ENCODE measurements at places on chromosomes 4 and X.

GRCh38 chr4:40275065-40275730 lies 59.9 kb upstream of the CHRNA9 start:
- DNase-seq, result no peak

DNA sequence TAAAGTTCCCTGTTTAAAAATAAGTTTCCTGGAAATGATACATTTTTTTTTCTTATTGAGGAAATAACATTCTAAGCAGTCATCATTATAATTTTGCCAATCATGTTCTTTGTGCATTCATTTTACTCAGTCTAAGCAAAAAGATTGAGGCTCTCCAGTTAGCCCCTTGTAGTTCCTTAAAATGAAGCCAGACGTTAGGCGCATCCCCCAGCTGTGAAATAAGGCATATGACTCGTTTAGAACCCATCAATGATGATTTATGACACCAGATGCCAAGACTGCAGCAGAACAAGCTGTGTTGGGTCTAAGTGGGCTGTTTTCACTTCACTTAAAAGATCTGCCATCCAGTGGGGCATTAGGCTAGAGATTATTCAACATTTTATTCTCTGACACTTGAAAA lies 17.0 kb downstream of the PDGFC start:
- no peak for DNase-seq

- no peak for DNase-seq
Observed at GRCh38 chr4:39626261-39626660, 12.4 kb downstream of the SMIM14 start.

- peak; percentile 62 for DNase-seq
Observed at GRCh38 chr4:25290490-25291067, 22.0 kb upstream of the ZCCHC4 start.

DNA sequence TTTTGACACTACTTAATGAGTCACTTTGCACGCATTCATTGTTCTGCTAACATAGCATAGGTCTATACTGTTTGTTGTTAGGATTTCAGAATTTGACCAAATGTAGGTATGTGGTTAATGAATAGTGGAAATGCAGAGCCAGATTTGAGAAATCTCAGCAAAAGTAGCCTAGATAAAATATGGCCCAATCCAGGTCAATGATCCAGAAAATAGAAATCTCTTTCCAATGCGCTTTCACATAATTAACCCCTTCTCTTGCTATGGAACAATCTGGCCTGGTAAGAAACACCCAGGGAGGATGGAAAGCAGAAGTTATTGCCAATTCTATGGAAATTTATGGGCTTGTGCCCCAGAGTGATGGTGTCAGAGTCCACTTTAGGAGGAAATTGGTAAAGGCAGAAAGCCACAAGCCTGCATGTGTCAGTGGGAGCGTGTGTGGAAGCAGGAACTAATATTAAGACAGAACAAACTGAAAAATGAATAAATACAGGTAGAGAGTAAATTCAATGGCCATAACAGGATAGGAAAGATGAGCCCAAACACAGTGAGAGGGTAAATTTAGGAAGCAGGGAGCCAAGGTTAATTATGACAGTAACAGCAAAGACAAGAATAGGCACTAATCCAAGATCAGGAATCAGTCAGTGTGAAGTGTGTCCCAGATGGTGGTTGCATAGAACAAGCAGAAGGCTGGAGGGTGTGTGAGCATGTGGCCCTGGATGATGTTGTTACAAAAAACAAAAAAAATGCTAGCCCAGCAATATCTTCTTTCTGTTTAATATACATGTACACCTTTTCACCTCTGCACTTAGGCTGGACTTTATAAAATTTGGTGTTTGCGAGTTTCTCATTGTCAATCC lies 102.9 kb downstream of the SYTL5 start:
- no peak for DNase-seq

DNA sequence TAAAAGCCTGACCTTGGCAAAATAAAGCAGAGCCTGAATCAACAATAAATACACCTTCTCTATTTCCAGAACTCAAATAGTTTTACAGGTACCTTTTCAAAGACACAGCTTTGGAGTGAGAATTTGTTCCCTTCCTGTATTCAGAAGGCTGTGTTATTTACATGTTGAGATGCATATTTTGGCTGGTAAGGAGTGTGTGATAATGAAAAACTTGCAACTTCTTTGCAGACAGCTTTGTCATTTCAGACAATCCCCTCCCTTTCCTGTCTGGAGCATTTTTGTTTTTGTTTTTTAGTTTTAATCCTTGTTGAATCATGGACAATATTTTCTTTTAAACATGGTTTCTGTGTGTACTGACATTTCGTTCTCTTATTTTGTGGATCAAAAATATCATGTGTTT lies 493.8 kb downstream of the FAT4 start:
- DNase-seq, result no peak

DNA sequence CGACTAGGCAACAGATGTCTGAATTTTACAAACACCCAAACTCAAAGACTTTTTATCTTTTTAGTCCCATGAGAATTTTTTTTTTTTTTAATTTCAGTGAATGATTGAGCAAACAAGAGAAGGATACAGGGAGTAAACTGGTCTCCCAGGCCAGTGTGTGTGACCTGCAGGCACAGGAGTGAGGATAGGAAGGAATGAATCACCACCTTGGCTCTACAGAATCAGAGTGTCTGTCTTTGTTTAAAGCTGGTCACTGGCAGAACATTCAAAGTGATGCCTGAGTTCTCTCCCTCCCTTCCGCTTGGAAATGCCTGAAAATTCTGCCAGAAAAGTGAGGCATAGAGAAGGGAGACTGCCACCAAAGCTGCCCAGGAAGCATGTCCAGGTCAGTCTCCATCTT lies 69.5 kb downstream of the PARM1 start:
- no peak for DNase-seq

GRCh38 chrX:56803850-56804681 lies 75.0 kb downstream of the NBDY start:
- DNase-seq, result no peak

DNA sequence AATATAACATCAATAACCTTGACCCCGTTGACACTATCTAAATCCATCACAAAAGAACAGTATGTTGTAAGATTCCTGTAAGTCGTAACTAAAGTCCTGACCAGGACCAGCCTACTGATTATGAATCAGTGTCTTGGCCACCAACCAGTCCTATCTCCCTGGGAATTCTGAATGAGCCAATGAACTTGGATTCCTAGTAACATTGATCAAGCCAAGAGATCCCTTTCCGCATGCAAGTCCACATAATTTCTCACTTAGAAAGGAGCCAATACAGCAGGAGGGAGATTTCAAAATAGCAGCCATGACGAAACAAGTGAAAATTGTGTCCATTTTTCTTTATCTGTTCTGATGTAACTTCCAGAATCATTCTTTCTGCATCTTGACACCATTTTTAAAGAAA lies 9.5 kb downstream of the XPNPEP2 start:
- no peak for DNase-seq

DNA sequence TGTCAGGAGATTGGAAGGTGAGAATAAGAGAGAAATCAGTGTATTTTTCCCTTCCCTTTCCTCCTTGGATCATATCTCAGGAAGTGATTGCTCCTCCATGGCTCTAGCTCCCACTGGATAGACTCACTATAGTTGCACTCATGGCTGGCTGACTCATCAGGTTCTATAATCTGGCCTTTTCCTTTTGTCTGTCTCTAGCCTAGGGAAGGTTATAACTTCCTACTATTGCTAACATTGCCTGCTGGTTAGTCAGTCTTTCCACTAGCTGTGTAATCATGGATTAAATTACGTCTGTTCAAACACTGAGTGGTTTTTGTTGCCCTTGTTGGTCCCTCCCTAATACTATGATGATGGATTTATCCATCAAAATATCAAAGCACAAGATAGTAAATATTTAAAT lies 195.5 kb upstream of the VEGFC start:
- DNase-seq, result peak; percentile 21

DNA sequence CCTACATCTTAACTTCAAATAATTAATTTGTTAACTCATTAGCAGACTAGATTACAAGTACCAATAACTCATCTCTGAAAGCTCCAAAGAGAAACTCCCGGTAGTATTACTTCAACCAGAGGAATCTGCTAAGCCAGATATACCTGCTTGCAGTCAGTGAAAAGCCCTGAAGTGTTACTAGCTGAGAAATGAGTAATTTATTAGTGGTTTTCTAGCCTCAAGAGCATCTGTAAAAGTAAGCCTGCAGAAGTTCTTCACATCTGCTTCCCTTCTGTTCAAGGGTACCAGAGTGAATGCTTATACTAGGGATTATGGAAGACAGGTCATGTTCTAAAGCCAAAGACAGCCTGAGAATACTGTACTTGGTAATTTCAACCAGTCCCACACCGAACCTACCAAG lies 34.7 kb downstream of the IRS4 start:
- no peak for DNase-seq

- no peak for DNase-seq
Observed at GRCh38 chr4:8542776-8543525, 37.2 kb upstream of the GPR78 start.

DNA sequence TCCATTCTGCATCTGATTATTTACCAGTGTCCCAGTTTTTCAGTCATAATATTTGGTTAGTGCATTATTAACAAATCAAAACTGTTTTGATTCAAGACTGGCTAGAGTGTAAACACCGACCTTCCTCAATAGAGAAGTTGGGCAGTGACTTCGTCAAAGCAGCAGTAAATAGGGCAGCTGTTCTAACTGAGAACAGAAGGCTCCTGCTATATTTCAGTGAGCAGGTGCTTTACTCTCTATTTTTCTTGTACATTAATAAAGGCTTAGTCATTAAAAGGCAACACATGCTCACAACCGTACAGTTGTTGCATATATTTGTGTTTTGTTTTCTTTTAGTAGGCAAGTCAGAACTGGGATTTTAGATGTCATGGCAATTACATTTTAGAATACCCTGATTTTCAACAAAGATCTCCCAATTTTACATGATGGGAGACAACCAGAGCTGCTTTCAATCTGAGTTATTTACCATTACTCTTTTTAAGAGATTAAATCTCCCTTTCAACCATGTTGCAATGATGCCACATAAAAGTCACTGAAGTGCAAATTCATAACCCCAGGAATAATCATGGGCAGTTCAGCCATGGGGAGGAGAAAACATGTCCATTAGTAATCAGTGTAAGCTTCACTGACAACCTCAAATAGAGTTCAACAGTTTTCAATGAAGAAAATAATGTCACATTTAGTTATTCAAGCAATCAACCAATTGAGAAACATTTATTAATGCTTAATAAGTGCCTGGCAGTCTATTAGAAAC lies 233.3 kb downstream of the NDST4 start:
- DNase-seq, result peak; percentile 50

GRCh38 chrX:95059909-95060308 lies 1385.9 kb downstream of the FAM133A start:
- no peak for DNase-seq

GRCh38 chr4:172806841-172807240 lies 361.8 kb upstream of the GALNT7 start:
- no peak for DNase-seq

GRCh38 chrX:17788956-17789562 lies 51.8 kb downstream of the SCML1 start:
- DNase-seq, result no peak

DNA sequence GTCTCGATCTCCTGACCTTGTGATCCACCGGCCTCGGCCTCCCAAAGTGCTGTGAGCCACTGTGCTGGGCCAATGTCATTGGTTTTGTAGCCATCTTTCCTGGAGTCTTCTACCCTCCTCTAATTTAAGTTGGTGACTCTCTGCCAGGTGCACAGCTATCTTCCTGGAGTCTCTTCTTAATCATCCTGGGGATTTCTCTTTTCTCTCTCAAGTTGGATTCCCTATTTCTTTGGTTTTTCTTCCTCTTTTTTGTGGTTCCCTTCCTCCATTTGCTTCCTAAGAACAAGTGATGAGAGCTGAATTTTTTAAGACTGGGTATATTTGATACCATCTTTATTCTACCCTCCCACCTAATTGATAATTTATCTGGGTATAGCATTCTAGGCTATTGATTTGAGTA lies 113.8 kb downstream of the SYNPO2 start:
- DNase-seq, result no peak

DNA sequence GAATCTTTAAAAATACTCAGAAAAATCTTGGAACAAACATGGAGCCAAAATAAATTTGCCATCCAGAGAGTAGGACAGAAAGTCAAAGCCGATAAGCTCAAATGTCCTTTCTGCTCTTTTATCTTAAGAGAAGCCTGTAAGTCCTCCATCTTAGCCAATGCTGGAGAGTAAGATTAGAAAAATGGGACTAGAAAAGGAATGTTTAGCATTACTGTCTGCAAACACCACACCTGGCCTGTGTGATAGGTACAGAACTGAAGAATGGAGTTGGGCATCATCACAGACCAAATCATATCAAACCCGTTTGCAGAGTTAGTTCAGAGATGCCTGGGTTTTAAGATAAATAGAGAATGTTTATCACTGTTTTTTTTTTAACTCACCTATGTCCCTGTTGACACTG lies 10.5 kb upstream of the SLC39A8 start:
- no peak for DNase-seq

GRCh38 chrX:1481636-1482529 lies 29.2 kb upstream of the ASMTL start:
- peak; percentile 87 for DNase-seq

DNA sequence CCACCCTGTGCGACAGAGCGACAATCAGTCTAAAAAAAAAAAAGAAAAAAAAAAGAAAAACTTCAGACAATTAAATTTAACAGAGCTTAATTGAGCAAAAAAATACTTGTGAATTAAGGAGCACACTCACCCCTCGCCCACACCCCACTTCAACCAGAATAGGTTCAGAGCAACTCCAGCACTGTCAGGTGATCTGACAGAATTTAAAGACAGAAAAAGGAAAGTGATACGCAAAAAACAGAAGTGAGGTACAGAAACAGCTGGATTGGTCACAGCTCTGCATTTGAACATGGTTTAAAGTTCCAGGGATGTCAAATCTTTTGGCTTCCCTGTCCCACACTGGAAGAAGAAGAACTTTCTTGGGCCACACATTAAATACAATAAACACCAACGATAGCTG lies 174.4 kb downstream of the PDGFC start:
- no peak for DNase-seq

DNA sequence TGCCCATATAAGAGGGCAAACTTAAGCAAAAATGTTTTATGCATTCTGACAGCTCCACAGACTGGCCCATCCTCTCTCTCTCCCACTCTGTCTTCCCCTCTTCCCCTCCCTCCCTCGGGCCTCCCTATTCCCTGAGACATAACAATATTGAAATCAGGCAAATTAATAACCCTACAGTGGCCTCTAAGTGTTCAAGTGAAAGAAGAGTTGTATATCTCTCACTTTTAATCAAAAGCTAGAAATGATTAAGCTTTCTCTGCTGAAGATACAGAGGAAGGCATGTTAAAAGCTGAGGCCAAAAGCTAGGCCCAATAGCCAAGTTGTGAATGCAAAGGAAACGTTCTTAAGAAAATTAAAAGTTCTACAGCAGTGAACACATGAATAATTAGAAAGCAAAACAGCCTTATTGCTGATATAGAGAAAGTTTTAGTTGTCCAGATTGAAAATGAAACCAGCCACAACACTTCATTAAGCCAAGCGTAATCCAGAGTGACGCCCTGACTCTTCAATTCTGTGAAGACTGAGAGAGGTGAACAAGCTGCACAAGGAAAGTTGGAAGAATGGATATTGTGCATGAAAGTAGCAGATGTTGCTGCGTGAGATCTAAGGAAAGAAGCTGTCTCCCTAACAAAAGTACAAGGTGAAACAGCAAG lies 54.9 kb downstream of the USO1 start:
- DNase-seq, result no peak

All from SJCRH30 (cell line).